Esophagus squamous epithelium (tissue), 5 donors: ENCODE measurements at places on chromosomes 3 and 15. TPM values are rescaled to one million over a fixed set of nuclear protein-coding genes. Genes with fewer than 3 reads are reported as not detected.

DNA sequence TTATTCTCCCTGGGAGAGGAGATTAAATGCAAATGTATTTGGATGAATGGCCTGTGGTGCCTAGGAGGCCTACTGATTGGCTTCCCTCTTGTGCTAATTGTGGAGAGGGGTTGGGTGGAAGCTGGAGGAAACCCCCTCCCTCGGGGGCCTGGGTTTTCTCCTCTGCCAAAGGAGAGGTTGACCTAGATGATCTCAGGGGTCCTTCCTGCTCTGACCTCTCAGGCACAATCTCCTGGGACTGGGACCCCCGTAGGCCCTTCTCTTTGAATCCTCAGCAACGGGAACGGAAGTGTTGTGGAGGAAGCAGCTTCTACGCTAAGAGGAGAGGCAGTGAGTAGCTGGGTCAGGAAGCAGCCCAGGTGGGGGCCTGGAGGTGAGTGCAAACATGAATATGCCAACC lies 40.5 kb upstream of the MAGEF1 start:
- no peak for DNase-seq

DNA sequence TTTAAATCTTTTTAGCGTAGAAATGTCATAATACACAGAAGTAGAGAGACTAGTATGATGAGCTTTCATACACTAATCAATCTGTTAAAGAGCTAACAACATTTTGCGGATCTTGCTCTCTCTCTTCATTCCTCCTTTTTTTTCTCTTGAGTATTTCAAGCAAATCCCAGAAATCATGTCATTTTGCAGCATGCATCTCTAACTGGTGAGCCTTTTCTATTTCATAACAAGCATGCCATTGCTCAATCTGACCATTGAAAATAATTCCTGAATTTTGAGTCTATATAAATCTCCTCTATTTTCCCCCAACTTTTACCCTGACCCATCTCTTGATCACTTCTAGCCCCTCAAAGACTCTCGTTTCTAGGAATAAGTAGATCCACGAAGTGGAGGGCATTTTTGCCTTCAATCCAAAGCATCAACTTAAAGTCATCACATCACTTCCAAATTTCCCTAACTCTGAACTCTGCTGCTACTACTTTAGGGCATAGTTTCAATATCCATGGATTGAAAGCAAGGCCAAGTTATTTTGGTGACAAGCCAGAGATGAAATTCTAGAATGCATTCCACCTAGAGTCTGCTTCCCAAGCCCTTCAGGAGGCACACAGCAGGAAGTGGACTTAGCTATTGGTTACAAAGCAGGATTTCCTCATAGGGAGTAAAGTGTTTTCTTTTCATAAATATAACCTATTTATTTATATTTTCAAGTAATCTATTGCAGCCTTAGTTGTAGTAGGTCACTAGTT lies 253.5 kb upstream of the ZPLD1 start:
- no peak for DNase-seq

DNA sequence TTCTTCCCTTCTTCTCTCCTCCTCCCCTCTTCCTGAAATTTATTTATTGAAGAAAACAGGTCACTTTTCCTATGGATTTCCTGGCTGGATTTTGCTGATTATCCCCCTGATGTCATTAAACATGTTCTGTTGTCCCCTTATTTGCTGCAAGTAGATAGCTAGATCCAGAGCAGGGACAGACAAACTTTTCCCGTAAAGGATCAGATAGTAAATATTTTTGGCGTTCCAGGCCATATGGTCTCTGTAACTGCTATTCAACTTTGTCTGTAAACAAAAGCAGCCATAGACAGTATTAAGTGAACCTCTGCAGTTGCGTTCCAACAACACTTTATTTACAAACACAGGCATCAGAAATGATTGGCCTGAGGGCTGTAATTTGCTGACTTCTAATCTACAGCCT lies 241.3 kb downstream of the NEK10 start:
- DNase-seq = no peak

DNA sequence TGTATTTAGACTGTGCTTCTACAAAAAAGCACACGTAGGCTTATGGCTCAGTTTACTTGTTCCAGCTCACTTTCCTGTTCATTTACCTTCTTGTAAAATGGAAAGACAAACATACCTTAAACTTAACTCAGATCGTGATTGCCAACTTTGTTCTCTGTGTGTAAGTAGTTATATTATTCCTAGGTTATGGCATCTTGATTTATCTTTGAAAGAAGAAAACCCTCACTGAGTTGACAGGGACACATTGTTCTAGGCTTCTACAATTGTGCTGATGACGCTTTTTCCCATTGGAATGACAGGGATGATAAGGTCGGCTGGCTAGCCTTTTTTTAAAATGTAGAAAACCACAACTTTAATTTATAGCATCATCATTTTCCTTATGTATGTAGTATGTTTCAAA lies 140.7 kb downstream of the IGF1R start:
- DNase-seq = no peak

DNA sequence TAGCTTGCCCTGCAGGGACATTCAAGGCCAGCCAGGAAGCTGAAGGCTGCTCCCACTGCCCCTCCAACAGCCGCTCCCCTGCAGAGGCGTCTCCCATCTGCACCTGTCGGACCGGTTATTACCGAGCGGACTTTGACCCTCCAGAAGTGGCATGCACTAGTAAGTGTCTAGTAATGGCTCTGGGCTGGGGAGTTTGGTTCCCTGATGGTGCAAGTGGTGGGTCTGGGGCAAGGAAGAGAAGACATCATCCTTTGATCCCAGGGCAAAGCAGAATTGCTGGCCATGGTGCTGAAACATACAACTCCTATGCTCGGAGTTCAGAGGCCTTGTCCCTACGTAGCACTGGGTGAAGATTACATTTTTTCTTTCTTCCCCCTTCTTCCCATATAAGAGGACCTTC lies 311.4 kb downstream of the EPHB1 start:
- no peak for DNase-seq

DNA sequence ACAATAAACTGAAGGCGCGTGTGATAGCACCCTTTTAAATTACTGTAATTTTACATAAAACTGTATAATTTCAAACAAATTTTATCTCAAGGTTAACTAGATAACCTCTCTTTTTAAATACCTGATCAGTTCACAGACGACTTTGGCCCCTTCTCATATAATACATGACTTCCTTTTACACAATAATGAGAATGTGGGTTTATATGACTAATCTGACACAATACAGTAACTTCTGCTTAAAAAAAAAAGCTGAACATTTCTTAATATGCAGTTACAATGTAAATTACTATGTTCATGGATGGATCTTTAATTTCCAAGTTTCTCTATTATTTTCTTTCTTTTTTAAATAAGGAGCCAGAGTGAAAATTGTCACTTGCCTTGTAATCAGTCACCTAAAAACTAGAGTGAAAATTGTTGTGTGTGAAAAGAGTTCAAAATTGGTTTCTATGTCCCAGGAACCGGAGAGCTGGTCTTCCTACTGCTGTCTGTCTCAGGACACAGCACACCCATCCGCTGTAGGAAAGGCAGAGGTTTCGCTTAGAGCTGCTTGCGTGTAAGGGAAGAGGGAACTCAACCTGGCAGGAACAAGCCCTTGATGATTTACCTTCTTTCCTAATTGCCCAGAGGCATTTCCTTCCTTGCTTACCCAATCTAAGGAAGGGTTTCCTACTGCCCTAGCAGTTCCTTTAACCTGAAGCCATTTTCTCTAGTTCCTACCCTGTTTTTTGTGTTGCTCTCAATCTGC lies 33.3 kb downstream of the PLD1 start:
- no peak for DNase-seq

INSYN1 gene
- total RNA-seq = 17.2 TPM

MASP1 gene
- total RNA-seq = 0.92 TPM

DNA sequence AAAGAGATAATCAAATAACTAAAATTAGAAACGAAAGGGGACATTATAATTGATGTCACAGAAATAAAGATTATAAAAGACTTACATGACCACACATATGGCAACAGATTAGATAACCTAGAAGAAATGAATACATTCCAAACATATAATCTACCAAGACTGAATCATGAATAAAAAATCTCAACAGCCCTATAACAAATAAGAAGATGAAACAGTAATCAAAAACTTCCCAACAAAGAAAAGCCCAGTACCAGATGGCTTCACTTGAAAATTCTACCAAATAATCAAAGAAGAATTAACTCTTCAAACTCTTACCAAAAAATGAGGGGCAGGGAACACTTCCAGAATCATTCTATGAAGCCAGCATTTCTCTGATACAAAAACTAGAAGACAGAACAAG lies 11.8 kb downstream of the TOP2B start:
- DNase-seq = no peak

DNA sequence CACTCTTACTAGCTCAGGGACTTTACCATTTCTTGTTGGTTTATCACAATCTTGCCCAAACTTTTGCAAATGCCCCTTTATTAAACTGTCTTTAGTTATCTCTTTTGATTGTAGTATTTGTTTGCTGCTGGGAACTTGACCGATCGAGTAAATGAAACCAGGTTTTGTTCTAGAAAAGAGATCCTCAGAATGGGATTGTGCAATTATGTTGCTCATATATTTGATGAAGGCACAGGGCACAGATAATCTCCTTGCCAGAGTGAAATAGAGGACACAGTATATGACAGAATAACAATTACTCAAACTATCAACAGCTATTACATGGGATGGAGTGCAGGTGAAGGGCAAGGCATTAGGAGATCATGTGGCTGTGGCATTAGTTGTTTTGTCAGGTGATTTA lies 216.6 kb upstream of the RASGRP1 start:
- DNase-seq = no peak

TLR9 gene
- total RNA-seq = not detected

DNA sequence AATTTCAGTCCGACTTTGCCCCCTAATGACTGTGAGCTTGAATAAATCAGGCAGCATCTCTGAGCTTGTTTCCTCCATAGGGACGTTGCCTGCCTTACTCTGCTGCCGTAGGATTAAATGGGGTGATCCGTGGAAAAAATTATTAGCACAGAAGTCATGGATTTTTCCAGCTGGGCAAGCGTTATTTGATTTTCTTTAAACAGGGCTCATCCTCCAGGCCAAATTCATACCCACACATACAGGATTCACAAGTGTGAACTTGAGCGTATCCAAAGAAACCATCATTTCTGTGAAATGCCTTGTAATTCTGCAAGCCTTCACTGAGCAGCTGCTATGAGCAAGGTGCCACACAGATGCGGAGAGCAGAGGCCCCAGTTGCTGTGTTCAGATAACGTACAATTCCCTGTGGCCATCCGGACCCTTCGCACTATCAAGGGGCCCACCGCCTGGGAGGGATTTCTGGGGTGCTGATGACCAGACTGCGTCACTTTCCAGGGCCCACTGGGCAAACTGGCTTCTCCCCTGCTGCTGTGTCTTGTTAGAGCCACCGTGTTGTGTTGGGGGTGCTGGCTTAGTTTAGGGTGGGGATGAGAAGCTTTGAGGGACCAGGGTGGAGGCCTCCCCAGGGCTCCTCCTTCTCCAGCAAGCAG lies 61.4 kb downstream of the MGLL start:
- no peak for DNase-seq

- no peak for DNase-seq
Measured at GRCh38 chr15:51368751-51369450, 27.4 kb downstream of the GLDN start.

- no peak for DNase-seq
Measured at GRCh38 chr3:95437409-95437808, 1374.5 kb downstream of the NSUN3 start.

NME9 gene
- total RNA-seq = not detected

DNA sequence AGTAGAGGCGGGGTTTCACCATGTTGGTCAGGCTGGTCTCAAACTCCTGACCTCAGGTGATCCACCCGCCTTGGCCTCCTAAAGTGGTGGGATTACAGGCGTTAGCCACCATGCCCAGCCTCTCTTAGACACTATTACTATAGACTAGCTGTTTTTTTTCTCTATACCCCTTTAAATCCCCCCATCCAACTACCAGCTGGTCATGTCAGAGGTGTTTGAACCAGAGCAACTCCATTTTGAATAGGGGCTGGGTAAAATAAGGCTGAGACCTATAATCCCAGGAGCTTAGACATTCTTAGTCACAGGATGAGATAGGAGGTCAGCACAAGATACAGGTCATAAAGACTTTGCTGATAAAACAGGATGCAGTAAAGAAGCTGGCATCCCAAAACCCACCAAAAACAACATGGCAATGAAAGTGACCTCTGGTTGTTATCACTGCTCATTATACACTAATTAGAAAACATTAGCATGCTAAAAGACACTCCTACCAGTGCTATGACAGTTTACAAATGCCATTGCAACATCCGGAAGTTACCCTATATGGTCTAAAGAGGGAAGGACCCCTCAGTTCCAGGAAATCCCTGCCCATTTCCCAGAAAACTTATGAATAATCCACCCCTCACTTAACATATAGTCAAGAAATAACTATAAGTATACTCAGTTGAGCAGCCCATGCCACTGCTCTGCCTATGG lies 57.8 kb upstream of the GPD1L start:
- DNase-seq = no peak

GRCh38 chr3:13728487-13728886 lies 151.4 kb downstream of the WNT7A start:
- DNase-seq = no peak

GRCh38 chr3:79032686-79033318 lies 735.0 kb downstream of the ROBO1 start:
- DNase-seq = no peak

DNA sequence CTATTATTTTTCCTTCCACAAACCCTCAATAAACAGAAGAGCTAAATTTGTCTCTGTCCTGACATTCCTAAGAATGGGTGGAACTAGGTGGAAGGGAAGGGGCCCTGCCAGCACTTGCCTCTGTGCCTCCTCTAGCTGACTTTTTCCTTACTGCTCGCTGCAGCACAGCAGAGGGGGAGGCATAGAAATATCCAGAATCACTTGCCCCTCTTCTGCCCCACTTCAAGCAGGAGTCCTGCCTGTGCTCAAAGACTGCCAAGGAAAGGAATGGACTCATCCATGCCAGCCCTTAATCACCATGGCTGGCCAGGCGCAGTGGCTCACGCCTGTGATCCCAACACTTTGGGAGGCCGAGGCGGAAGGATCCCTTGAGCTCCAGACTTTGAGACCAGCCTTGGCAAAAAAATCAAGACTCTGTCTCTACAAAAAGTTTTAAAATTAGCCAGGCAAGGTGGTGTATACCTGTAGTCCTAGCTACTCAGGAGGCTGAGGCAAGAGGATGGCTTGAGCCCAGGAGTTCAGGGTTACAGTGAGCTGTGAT lies 51.8 kb downstream of the ADCY5 start:
- DNase-seq = no peak

NTRK3 gene
- total RNA-seq = 0.80 TPM

FYTTD1 gene
- total RNA-seq = 46.4 TPM

DPPA2 gene
- total RNA-seq = not detected
